LNCaP clone FGC (cell line): ENCODE measurements at places on chromosomes 2 and 18.

DNA sequence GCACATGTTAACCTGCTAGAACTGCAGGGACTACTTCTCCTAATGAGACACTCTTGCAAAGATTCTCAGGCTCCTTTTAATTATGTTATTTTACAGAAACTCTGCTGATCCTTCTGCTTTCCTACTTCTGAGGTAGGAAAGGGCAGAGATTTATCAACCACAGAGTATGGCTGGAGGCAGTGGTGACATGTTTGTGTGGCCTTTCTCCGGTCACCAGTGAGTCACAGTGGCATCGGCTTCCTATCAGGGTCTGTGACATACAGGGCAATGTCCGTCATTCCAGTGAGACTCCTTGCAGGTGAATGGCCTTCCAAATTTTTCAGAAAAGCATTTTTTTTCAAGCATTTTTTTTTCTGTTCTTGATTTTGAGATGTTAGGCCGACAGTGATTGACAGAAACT lies 180.7 kb upstream of the LYPD1 start:
- DNase-seq = no peak

- DNase-seq = no peak
Measured at GRCh38 chr2:61943251-61943650, 37.8 kb downstream of the COMMD1 start.

- DNase-seq = no peak
Measured at GRCh38 chr18:29076645-29077044, 899.7 kb upstream of the CDH2 start.

GRCh38 chr2:169247211-169247610 lies 115.1 kb downstream of the LRP2 start:
- DNase-seq = no peak

DNA sequence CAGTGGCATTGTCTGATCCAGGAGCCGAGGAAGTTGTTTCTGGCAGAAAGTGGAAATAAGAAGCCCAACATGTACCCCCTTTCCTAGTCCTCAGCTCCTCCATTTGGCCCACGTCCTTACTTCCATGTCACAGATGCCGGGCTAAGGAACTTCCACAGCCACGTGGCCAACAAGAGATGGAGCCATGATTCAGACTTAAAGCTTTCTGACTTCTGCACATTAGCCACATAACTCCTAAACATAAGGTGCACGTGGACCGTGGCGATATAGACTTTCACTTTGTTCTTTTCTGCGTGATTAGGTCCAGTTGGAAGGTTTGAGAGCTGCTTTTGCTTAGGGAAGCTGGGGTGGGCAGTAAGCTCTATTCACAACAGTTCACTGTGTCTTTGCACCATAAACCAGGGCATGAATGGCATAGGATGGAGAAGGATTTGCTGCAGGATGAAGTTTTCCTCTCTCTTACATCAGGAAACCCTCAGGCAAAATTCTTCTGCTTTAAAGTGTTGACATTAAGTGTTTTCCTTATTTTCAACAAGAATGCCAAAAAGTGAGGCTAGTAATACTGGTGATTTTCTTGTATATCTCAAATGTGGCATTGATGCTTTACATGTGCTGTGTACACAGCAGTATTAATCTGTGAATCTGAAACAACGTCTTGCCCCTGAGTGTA lies 61.2 kb upstream of the RBM44 start:
- no peak for DNase-seq

DNA sequence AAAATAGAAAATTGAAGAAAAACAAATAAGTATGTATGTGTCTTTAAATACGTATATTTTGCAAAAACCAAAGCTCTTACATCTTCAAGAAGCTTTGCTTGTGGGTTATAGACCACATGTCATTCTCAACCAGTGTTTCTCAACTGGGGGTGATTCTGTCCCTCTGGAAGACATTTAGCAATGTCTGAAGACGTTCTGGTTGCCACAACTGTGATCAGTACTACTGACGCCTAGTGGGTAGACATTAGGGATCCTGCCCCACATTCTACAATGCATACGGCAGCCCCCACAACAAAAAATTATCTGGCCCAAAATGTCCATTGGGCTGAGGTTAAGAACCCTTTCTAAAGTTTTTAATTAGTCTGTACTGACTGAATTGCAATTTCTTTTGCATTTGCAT lies 48.4 kb downstream of the UNC50 start:
- DNase-seq = no peak

- DNase-seq = no peak
Measured at GRCh38 chr2:216341121-216341520, 31.2 kb downstream of the MARCHF4 start.

DNA sequence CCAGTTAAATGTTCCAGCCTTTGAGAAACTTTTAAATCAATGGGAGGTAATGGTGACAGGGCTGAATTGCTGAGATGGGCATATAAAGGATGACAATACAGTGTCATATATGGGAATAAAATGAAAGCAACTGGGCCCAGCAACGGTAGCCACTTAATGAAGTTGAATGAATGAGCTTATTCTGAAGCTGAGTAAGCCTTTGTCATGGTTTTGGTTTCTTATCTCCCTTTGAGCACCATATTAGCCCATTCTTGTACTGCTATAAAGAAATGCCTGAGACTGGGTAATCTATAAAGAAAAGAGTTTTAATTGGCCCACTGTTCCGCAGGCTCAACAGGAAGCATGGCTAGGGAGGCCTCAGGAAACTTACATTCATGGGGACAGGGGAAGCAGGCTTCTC lies 3.5 kb upstream of the THUMPD2 start:
- DNase-seq = no peak

- no peak for DNase-seq
Measured at GRCh38 chr2:119487434-119488244, 36.6 kb downstream of the SCTR start.

- DNase-seq = no peak
Measured at GRCh38 chr2:42922790-42923579, 130.6 kb upstream of the HAAO start.

DNA sequence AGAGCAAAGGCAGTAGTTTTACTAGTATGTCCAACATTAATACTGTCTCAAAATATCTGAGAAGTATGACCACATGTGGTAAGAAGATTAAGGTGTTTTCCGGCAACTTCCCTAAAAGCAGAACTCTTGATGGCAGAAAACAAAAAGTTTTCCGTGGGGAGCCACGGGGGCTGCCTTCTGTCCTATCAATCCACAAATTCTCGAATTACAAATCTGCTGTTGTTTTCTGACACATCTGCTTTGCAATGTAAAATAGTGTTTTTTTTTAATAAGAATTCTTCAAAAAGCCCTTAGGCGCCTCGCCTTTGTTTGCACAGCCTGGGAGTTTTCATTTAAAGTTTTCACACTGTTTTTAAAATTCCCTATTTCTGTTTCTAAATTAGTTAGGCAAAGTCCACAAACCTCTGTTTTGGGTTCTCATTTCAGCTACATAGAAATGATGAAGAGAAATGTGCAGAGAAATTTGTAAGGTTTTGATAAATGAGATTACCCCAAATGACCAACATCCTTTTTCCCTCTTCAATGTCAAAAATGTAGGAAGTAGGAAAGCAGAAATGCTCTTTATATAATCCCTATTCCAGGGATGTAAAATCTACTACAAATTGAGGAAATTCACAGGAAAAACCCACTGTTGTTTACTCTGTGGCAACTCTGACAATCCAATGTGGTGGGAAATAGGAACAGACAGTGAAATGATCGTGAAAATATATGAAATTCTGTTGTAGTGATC lies 385.8 kb downstream of the ZEB2 start:
- DNase-seq = no peak

DNA sequence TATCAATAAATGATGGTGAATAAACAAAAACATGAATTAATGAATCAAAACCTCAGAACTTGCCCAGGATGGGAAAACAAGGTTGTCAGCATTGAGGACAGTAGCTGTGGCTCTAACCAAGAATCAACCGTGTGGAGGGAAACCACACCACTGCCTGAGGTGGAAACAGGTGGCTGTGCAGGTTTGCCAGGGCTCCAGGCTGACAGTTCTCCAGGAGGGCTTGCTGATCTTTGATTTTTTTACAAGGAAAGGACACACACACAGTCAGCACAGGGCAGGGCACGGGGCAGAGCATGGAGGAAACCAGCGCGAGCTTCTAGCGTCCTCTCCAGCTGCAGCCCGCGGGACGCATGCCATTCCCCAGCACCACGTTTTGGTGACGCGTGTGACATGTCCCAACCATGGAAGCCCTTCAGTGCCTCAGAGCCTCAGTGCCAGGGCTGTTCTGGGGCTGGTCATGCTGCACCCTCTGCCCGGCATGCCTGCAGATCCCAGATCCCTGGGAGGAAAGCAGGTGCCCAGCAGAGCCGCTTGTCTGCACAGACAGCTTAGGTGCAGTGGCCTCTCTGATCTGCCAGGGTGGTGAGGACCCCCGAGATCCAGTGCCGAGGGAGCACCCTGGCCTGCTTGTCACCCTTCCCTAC lies 15.8 kb upstream of the AGXT start:
- no peak for DNase-seq

GRCh38 chr18:13477147-13477683 lies 249.1 kb downstream of the FAM210A start:
- no peak for DNase-seq

DNA sequence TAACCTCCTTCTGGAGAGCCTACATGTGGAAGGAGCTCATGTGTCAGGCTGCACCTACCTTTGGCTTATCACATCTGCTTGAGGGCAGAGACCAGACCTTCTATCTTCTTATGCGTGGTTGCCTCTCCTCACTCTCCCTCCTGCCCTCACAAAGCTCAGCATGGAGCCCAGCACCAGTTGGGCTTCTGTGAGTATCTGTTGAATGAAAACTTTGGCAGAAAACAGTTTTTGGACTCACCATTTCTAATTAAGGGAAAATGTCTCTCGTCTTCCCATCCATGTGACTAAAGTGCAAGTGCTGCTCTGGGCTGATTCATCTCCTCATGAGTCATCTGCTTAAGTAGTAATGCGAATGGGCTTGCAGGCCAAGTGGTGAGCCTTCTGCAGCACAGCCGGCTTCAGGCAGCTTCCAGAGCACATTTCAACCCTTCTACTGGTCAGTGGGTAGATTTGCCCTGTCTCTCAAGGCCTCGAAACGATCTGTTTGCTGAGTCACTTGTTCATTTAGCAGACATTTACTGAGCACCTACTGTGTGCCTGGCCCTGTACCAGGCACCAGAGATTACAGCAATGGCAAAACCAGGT lies 102.6 kb downstream of the VSNL1 start:
- no peak for DNase-seq

GRCh38 chr2:69059731-69060290 lies 46.8 kb downstream of the ANTXR1 start:
- no peak for DNase-seq

- DNase-seq = no peak
Measured at GRCh38 chr2:111196435-111196834, 75.7 kb downstream of the BCL2L11 start.

DNA sequence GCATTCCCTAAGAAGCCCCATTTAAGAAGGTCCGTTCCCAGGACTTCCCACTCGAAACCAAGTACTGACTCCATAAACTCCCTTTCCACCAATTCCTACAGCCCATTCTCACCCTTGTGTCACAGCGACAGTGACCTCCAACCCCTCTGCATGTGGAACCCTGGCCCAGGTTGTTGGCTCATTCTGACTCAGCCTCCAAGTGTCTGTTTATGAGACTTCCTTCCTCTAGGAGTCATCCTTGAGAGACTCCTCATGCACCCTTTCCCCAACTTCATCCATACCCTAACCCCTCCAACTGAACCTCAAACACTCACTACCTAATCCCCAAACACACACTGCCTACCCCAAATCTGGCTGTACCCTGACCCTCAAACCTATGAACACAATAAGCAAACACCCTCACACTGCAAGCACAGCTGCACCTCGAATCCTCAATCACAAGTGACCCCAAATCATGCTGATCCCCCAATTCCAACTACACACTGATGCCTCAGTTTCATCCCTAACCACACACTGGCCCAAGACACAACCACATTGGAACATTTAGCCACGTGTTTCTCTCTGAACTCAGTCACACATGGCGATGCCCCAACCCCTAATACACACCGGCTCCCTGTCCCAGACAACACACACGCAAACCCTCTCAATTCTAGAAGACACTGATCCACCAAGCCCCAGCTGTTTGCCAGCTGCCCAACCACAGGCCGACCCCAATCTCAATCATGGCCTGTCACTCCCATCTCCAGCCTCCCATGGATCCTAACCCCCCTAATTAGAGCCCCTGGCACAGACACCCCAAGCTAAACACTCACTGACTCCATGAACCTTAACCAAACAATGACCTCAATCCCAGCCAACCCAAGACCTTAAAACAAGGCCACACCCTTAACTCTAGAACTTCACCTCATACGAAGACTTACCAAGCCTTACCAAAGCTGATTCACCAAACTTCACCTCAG lies 219.6 kb downstream of the CYP26B1 start:
- no peak for DNase-seq

DNA sequence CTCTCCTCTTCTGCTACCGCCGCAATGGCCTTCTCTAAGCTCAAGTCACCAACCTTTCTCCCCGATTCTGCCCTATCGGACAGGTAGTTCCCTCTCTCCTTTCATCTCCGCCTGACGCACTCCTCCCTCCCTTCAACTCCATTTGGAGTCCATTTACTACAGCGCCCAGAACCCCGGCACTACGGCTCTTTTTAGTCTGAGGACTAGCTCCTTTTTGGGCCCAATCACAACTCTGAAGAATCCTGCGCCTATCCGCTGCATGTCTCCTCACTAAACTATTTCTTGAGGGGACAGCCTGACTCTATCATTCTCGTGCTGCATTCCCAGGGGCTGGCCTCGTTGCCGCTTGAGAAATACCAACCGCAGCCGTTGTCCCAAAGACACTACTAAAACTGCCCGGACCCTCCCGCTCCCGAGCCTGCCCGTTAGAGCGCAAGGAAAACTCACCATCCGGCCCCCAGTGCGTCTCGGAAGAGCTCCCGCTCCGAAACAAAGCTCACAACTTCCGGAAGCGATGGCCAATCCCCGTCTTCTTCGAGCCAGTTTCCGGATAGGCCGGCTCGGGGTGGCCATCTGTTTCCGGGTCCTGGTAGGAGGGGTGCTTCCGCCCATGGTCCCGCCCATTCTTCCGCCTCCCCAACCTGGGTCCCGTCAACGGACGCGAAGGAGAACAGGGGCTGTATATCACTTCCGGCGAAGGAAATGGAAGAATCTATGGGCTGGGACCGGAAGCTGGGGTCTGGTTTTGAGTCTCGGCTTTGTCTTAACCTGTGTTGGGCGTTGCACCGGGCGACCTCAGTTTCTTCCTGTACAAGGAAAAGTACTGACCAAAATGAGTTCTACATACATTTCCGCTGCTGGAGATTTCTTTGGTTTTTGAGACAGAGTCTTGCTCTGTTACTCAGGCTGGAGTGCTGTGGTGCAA lies at the start of gene TPRKB:
Gene TPRKB (minus strand): TSS at position 491 of the 925 bp plus-strand sequence. CDS start 2,776 bp downstream, outside the sequence.
- DNase-seq = peak; percentile 75

DNA sequence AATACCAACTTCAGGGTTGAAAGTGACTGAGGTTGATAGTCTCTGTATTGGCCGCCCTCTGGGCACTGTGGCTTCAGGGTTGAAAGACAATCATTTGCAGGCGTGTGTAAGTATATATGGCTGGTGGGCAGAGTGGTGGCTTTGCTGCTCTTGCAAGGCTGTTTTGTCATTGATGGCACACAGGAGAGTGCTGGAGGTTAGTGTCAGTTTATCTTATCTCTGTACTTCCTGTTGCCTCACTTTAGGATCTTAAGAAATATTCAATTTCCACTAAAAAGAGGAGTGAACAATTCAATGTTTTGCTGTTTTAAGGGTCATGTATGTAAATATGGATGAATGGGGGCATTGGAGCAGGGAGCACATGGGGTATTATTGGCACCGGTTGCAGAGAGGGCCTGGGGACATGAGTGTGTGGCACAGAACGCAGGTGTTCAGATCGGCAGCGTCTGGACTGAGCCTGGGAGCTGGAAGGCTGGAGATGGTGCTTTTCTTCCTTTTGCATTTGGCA lies 51.5 kb downstream of the NCK2 start:
- no peak for DNase-seq
